ENCODE measurements at places on chromosomes 2 and 18. TPM values are rescaled to one million over a fixed set of nuclear protein-coding genes. Genes with fewer than 3 reads are reported as not detected.

The CAPN14 gene
- 0.82 TPM for total RNA-seq

The FHL2 gene
- 2.4 TPM for total RNA-seq

The ACVR1C gene
- total RNA-seq = 5.7 TPM

The SERPINB3 gene
- total RNA-seq = not detected

The CNNM4 gene
- 5.3 TPM for total RNA-seq

The CCDC121 gene
- total RNA-seq = 3.7 TPM

Data from frontal cortex (tissue), 4 donors.